ENCODE measurements at places on chromosomes 6 and 20. TPM values are rescaled to one million over a fixed set of nuclear protein-coding genes. Genes with fewer than 3 reads are reported as not detected.

GRCh38 chr6:153787341-153787606 lies 251.8 kb upstream of the OPRM1 start:
- H3K4me3 ChIP-seq, result no peak overlapping the region
- no peak for DNase-seq
- no peaks in the 10 kb centered on the region for H3K36me3 ChIP-seq
- no peaks in the 10 kb centered on the region for H3K4me1 ChIP-seq
- no peak overlapping the region for H3K27ac ChIP-seq

The VWA7 gene
- total RNA-seq, result 1.6 TPM

The PPP1R3D gene
- 9.5 TPM for total RNA-seq

The MUC22 gene
- not detected for total RNA-seq

DNA sequence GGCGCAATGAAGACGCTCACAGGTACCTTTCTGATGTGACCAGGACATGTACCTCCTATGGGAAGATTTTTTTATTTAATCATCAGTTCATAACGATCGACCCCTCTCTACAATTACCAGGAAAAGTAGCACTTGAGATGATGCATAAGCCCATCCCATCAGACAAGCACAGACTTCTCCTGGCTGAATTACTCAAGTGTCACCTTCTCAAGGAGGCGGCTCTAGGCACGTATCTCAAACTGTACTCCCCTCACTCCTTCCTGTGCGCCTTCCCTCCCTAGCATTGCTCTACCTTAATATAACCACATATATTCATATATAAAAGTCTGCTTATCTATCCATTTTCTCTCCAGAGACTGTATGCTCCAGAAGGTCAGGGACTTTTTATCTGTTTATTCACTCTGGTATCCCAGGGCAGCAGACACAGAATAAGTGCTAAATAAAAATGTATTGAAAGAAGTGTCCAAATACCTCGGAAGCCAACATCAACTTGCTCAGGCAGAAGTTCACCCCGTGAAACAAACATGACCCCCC lies 71.5 kb downstream of the CNKSR3 start:
- no peak for DNase-seq
- no peaks in the 10 kb centered on the region for H3K27me3 ChIP-seq
- no peak overlapping the region for H3K4me3 ChIP-seq
- no peaks in the 10 kb centered on the region for H3K36me3 ChIP-seq
- no peaks in the 10 kb centered on the region for H3K4me1 ChIP-seq
